ENCODE measurements at places on chromosomes 5 and 9.

GRCh38 chr9:109181284-109181683 is 14.2 kb upstream of the FRRS1L start:
- no peak for DNase-seq

GRCh38 chr9:110105107-110105506 is 102.9 kb downstream of the C9orf152 start:
- no peak for DNase-seq

- DNase-seq, result no peak
Measured at GRCh38 chr5:106728208-106728607, 942.5 kb downstream of the EFNA5 start.

GRCh38 chr5:53678981-53679660 is 118.7 kb downstream of the NDUFS4 start:
- DNase-seq, result no peak

- DNase-seq, result no peak
Measured at GRCh38 chr5:111855356-111855755, 98.4 kb upstream of the NREP start.

DNA sequence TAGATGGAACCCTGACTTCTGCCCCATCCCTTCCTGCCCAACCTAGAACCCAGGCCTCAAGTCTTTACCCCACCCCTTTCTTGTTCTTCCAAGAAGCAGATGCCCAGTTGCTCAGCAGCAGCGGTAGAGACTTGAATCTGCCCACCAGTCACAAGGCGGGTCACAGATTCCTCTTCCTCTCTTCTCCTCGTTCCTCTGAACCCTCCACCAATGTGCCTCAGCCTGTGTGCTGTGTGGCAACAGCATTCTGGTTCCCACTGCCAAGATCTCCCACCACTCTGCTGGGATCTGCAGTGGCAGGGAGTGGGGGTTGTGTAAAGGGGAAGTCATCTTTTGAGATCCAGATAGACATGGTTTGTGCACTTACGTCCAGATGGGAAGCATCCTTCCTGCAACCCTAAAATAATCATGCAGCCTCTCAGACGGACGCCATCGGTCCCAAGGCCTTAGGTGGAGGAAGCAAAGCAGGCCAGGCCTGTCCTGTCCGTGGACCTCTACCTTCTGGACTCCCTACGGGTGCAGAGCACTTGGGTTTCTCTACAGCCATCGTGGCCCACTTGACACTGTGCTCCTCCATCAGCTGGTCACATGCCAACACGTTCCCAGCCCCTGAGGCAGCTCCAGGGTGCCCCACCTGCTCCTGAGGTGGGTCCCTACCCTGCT is 7.7 kb upstream of the RPL26L1 start:
- no peak for DNase-seq
